Thoracic aorta endothelial cell (primary cell): ENCODE measurements at places on chromosomes 7 and 10. TPM values are rescaled to one million over a fixed set of nuclear protein-coding genes. Genes with fewer than 3 reads are reported as not detected.

The MRC1 gene
- total RNA-seq, result 0.57 and 16.2 TPM in 2 replicates

The TSPAN33 gene
- 0.22 TPM in 1 of 2 replicates, not detected in the other for total RNA-seq

The FAM25A gene
- not detected in 2 replicates for total RNA-seq

The OR2A42 gene
- 0.07 TPM in 1 of 2 replicates, not detected in the other for total RNA-seq

The SHH gene
- total RNA-seq, result not detected in 2 replicates
